LNCaP clone FGC (cell line): ENCODE measurements at places on chromosomes 2 and 18.

GRCh38 chr2:174546519-174547506 is 50.8 kb downstream of the WIPF1 start:
- DNase-seq, result no peak

- DNase-seq, result no peak
These were observed 39.0 kb downstream of the COA5 start for GRCh38 chr2:98569197-98569793.

DNA sequence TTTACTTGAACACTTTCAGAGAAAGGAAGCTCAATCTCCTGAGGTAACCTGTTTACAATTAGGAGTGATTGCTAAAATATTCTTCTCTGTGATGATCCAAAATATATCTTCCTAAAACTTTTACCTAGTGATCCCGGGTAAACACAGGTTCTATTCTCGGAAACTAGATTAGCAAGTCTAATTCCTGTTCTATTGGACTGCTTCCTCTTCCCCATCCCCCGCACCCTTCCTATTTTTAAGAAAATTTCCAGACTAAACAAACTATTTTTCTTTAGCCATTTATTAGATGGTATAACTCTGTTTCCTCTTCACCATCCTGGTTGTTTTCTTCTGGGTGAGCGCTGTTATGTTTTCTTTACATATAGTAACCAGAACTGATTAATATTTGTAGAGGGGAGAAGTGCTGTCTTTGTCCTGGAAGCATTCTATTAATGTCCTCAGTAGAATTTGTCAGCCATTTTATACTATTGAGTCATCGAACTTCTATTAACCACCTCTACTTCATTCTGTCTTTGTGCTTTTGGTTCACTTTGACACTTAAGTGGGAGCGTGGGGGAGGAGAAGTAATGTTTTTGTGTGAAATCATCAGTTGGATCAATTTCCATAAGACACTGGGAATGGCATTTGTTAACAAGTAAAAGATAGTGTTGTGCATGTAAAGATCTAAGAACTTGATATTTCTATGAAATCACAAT is 31.8 kb downstream of the CREB1 start:
- no peak for DNase-seq

GRCh38 chr2:197284956-197285355 is 25.6 kb downstream of the ANKRD44 start:
- DNase-seq, result no peak

GRCh38 chr2:189474526-189474925 is 33.3 kb downstream of the WDR75 start:
- DNase-seq, result no peak

DNA sequence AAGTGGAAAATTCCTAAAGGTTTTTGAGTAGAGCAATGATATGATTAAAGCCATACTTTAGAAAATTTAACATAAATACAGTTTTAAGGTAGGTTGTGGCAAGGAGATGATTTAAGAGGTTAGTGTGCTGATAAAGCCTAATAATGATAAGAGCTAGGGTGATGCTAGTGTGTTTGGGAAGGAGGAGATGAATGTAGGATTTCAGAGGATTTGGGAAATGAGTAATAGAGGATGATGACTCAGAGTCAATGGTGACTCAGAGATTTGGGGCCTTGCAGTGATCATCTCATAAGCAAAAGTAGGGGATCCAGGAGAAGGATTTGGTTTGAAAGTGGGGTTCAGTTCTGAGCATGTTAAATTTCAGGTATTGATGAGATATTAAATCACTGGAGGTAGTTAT is 23.3 kb downstream of the STAMBP start:
- no peak for DNase-seq

DNA sequence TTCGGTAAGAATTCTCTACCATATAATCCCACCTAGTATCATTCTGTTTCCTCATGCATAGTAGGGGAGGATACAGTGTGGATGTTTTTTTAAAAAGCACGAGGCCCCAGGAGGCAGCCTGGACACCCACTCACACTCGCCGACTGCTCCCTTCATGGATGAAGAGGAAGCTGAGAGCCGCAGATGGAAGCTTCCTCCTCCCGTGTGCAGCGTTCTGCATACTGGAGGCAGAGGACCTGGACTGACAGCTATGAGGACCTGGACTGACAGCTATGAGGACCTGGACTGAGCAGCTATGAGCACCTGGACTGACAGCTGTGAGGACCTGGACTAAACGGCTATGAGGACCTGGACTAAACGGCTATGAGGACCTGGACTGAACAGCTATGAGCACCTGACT is 234.4 kb downstream of the NDUFA10 start:
- no peak for DNase-seq

- no peak for DNase-seq
These were observed 161.3 kb downstream of the SPP2 start for GRCh38 chr2:234211797-234212196.

- no peak for DNase-seq
These were observed 20.2 kb downstream of the RUFY4 start for GRCh38 chr2:218089259-218089658.
